ENCODE measurements at places on chromosomes 13 and 19. TPM values are rescaled to one million over a fixed set of nuclear protein-coding genes. Genes with fewer than 3 reads are reported as not detected.

DNA sequence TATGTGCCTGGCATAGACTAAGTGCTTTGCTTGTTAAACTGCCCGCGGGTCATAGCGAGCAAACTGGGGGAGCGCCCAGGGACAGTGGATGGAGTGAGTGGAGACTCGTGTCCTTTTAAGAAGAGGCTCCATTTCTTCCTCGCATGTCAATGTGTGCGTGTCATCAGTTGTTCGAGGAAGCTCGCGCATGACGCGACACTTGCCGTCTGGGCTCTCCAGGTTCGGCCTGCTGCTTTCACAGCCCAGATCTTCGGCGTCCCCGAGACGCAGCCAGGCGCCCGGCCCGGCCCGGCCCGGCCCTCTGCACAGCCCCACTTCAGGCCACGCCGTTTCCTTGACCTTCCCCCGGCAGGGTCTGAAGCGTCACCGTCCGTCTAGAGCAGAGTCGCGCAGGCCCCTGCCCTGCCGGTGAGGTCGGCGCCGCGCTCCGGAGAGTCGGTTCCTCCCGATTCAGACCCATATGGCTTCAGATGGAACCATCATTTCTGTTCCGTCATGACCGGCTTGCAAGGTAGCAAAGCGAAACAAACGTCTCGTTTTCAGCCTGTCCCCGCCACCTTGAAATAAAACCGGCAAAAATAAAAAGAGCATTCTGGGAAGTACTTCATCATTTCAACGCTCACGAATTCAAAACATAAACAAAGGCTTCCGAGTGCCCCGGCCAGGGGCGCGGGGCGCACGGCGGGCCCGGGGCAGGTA, 599 bp upstream of the ARHGEF7 start:
- DNase-seq: no peak

DNA sequence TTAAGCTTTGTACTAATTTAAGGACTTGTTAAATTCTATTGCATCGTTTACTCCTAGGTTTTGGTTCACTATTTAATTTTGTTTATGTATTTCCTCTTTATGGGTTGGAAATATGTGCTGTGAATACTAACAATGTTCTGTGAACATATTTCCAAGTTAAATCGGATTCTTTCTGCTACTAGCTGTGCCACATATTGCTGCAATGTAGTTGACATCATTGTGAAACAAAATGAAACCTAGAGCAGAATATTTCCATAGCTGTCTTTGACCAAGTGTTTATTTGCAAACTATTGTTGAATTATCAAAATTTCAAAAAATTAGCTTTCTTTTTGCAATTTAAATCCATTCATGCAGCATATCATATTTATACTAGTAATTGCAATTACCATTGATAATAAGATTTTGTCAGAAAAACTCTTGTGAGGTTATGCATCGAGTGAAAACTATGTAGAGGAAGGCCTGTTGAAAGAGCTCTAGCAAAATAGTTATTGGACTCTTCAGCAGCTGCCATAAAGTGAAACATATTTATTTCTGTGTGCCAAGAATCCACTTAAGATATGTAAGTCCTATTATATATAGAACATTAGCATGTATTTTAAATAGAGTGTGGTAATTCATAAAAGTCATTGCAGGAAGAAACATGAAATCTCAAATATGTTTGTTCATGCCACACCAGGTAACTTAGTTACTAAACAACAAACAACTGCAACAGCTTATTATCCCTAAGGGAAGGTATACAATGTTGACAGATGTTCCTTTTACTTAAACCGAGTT, 575.1 kb downstream of the SLITRK6 start:
- DNase-seq: no peak

- no peak for DNase-seq
These were observed 13.6 kb downstream of the LTBP4 start for GRCh38 chr19:40614622-40615411.

DNA sequence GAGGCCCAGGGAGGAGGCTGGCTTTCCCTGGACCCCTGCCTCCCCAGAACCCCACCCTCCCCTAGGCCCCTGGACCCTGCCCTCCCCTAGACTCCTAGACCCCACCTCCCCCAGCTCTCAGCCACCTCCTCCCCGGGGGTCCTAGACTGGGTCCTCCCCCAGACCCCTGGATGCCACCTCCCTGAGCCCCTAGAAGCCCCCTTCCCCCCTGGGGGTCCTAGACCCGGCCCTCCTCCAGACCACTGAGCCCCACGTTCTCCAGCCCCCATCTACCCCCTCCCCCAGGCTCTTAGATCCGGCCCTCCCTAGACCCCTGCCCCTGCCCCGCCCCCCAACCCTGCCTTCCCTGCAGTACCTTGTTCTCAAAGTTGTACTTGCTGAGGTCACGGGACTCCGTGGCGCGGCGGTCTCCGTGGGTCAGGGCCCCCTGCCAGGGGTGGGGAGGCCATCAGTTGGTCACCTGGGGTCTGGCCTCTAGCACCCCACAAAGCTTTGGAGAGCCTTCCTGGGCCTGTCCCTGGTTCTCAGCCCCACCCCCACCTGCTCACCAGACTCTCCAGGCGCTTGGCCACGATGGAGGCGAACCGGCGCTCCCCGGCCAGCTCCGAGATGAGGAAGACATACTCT, 8.0 kb downstream of the GPX4 start:
- no peak for DNase-seq

DNA sequence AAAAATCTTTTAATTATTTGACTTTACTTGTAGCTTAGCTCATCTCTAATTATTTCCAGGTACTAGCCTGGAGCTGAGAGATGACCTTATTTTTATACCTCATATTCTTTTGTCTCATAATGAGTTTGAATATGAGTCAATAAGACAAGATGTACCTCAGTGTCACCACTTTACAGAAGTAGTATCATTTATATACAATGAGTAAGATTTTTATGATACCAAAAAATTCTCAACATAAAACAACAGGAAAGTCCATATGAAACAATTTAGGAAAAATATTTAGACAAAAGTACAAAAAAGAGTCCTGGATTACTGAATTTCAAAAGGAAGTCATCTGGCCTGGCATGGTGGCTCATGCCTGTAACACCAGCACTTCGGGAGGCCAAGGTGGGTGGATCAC, 21.4 kb upstream of the USP12 start:
- no peak for DNase-seq

DNA sequence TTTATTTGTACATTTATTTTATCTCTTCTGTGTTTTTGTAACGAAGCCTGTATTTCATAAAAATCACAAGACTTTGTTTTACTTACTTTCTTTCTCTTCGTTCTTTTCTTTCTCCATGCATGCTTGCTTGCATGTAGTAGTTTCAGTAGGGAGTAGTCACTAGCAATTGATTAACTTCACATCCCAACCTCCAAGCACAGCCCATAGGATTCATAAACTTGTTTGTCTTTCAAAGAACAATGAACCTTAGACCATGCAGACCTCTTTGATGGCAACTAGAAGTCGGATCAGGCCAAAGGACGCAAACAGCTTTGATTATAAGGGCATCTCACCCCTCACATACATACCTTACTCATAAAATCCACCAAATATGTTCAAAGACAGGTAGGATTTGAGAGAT, 3.1 kb upstream of the PRR20A start:
- no peak for DNase-seq

DNA sequence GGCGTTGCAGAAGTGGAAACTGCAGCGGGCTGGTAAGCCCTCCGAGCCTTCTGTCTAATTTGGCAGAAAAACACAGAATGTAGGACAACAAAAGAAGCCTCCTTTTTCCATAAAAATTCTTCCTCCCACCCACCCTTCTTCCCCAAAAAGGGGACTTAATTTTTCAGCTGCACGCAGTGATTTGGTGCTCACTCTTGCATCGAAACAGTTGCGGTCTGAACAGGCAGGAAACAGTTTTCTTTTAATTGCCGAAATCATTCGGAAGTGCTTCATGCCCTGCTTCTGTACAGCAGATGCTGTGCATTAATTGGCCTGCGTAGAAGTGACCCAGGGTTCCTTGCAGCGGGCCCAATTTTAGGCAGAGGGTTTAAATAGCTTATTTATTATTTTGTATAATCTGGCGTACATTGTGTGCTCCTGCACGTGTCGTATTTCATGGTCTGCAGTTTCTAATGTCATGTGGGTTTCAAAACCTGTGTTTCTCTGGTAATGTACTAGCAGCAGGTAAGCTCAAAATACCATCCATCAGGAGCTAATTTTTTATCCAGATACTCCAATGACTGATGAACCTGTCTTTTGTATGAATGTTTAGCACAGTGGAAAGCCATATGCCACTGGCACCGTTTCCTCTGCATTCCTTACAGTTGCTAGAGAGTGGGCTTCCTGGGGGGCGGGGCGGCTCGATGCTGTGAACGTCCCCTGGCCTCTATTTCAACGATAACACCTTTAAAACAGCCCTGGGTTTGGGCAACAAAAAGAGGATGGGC, 66.6 kb downstream of the GGACT start:
- DNase-seq: no peak

DNA sequence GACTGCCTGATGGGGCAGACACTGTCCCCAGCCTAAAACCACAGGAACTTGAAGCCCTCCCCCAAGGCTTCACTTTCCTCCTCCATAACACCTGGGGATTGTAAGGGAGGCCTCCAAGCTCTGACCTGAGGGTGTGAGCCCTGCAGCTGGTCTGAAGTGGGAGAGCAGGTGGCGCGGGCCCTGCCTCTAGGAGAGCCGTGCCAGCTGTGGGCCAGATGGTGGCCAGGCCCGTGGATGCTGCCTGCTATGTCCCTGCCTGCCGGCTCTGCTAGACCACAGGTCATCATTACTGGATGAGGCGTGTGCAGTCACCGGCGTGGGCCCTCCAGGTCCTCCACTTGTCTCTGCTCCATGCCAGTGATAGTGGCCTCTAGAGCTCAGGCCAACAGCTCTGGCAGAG, 3.5 kb upstream of the KLHL26 start:
- DNase-seq: no peak

DNA sequence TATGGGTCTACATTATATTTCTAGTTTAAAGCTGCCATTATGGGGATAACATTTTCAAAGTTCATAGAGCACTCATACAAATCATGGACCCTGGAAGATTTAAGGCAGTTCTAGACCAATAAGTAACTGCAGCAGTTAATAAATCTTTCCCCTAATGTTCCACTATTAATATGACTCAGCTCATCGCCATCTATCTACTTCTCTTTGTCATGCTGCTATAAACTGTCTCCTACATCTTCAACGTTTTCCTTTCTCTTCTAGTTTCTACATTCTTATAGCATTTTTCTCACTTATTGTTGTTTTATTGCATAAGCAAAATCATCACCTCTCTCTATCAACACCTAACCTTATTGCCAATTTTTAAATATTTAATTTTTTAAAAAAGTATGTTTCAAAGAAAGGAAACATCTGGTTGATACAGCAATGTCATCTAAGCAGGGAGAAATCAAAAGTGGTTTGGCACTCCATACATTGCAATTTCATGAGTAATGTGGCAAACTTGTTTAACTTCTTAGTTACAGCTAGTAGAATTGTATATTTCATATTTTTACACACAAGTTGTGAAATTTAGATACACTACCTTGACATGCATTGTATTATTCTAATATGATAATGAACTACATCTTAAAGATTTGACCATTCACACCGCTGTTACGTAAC, 1500.4 kb upstream of the MIR17HG start:
- no peak for DNase-seq

DNA sequence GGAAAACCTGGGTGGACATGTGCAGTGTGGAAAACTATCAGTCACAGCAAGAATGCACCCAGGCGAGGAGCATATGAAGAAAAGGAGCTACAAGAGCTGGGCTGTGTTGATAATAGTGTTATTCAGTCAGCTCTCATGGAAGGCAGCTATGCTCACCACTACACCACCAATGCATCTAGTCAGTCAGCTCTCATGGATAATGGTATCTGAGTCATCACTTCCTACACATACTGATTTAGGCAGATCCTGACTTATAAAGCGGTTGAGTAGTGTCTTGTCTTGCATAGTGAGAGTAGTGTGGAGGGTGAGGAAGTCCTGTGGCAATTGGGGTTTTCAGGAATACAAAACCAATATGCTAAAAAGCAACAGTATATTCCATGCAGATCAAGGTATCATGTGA, 9.1 kb upstream of the ZNF160 start:
- DNase-seq: no peak

DNA sequence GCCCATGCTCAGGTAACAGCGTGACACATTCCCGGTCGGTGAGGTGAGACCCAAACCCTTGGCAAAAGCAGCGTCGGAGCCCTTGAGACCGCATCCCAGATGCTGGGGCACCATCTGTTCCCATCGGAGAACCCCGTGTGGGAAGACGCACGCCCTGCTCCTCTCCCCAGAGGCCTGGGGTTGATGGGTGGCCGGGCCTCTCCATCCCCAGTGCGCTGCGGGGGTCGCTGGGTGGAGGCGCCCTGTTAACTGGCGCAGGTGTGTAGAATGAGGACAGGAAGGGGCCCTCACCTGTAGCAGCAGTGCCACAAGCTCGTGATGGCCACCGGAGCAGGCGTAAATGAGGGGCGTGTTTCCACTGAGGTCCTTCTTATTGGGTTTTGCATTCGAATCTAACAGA, 24.6 kb downstream of the PDCD5 start:
- DNase-seq: no peak

GRCh38 chr19:12921047-12921446, 2.0 kb upstream of the SYCE2 start:
- DNase-seq: no peak

DNA sequence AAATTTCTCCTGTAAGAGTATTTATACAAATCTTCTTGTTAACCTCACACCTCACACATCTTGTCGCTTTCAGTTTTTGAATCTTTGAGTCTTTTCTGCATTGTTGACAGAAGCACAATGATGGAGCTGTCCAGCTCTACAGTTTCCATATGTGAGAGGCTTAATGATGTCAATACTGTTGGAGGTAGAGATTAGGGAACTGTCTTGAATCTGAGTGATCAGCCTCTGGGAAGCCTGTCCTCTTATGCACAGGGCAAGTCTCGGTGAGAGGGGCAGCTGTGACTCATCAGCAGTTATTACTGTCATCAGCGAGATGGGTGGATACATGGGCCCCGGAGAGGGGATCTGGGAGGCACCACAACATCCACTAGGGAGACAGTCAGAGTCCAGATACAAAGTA, 4.6 kb upstream of the ITGBL1 start:
- no peak for DNase-seq

- DNase-seq: no peak
These were observed 533.5 kb upstream of the SGCG start for GRCh38 chr13:22647156-22647850.

The LIN7B gene
- 6.6 TPM for polyA plus RNA-seq

The OLFM4 gene
- polyA plus RNA-seq: 0.69 TPM

The SMIM44 gene
- polyA plus RNA-seq: not detected

The ANKRD10 gene
- 240 TPM for polyA plus RNA-seq

The FZR1 gene
- 40.2 TPM for polyA plus RNA-seq

The CYP4F3 gene
- 0.15 TPM for polyA plus RNA-seq

Measured in right renal cortex interstitium (tissue), 3 donors.